ENCODE measurements at places on chromosomes 2 and 18. TPM values are rescaled to one million over a fixed set of nuclear protein-coding genes. Genes with fewer than 3 reads are reported as not detected.

The MRO gene
- total RNA-seq: 2.8 TPM

The KCNJ3 gene
- 1.3 TPM for total RNA-seq

The TFCP2L1 gene
- total RNA-seq: 1.5 TPM

The MGAT4A gene
- total RNA-seq: 17.3 TPM

The NETO1 gene
- not detected for total RNA-seq

The IL37 gene
- total RNA-seq: not detected

The ZNF385B gene
- total RNA-seq: 3.2 TPM

The SKOR2 gene
- total RNA-seq: not detected

The SCYGR4 gene
- not detected for total RNA-seq

The PLCL1 gene
- 0.59 TPM for total RNA-seq

The ASXL3 gene
- 0.19 TPM for total RNA-seq

The POTEI gene
- total RNA-seq: not detected

The NPPC gene
- total RNA-seq: 0.47 TPM

The ARHGAP28 gene
- 2.1 TPM for total RNA-seq

The RANBP2 gene
- 51.7 TPM for total RNA-seq

The CMPK2 gene
- total RNA-seq: 41.7 TPM

The UGT1A3 gene
- 18.2 TPM for total RNA-seq

The MALT1 gene
- 27.3 TPM for total RNA-seq

The SLC16A14 gene
- 3.7 TPM for total RNA-seq

The MAP3K19 gene
- not detected for total RNA-seq

The RALB gene
- total RNA-seq: 19.7 TPM

The MTHFD2 gene
- total RNA-seq: 2.8 TPM

The IRS1 gene
- 8.3 TPM for total RNA-seq

The LINC00305 gene
- 0.84 TPM for total RNA-seq

The SERPINB7 gene
- not detected for total RNA-seq

The ZNF521 gene
- total RNA-seq: 2.3 TPM

The TRAPPC8 gene
- total RNA-seq: 46.1 TPM

The DNAH7 gene
- total RNA-seq: 0.50 TPM

The SCYGR1 gene
- not detected for total RNA-seq

The VSNL1 gene
- 32.9 TPM for total RNA-seq

The LRRTM1 gene
- total RNA-seq: not detected

The SERPINE2 gene
- total RNA-seq: 4.8 TPM

The MC4R gene
- total RNA-seq: not detected

The PPP4R3B gene
- total RNA-seq: 57.7 TPM

The MYO5B gene
- total RNA-seq: 5.4 TPM

The IL1RL1 gene
- 6.2 TPM for total RNA-seq

The CCDC148 gene
- total RNA-seq: 0.37 TPM

The PSTPIP2 gene
- total RNA-seq: 14.7 TPM

The C1QL2 gene
- total RNA-seq: not detected

The PPP1R1C gene
- 16.9 TPM for total RNA-seq

The ZNF396 gene
- total RNA-seq: 1.1 TPM

The FNDC4 gene
- total RNA-seq: 11.4 TPM

The PRKCE gene
- 38.6 TPM for total RNA-seq

The ST8SIA3 gene
- 3.0 TPM for total RNA-seq

The AQP12B gene
- total RNA-seq: not detected

The MATN3 gene
- total RNA-seq: 0.05 TPM

The LRP2 gene
- total RNA-seq: 5.7 TPM

The AKAIN1 gene
- not detected for total RNA-seq

The SPEG gene
- 0.51 TPM for total RNA-seq

The IL36RN gene
- total RNA-seq: not detected

The MAP2 gene
- 0.70 TPM for total RNA-seq

The TEKT4 gene
- not detected for total RNA-seq

The FN1 gene
- total RNA-seq: 1,402 TPM

The RNF144A gene
- 3.1 TPM for total RNA-seq

The CSRNP3 gene
- 2.2 TPM for total RNA-seq

The KCNIP3 gene
- total RNA-seq: 0.59 TPM

The DSC2 gene
- 16.4 TPM for total RNA-seq

Data from liver (tissue), 10 donors.